Cardiac muscle cell (in vitro differentiated cells and primary cell): ENCODE measurements at places on chromosomes 16 and 17.

DNA sequence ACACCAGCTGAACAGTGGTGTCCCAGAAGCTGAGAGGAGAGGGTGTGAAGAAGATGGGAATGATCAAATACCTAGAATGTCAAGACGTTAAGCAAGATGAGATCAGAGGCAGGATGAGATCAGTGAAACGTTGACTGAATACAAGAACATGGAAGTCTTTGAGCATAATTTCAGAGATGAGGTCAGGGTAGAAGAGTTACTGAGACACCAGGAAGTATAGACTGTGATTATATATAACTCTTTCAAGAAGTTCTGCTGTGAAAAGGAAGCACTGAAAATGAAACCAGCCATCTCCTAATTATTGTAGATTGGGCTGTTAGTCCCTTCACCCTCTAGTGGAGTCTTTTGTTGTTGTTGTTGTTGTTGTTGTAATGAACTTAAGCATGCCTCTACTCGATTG is 9.1 kb downstream of the SHCBP1 start:
- DNase-seq = no peak

GRCh38 chr17:78774956-78775571 is 7.0 kb downstream of the CYTH1 start:
- no peak for DNase-seq

DNA sequence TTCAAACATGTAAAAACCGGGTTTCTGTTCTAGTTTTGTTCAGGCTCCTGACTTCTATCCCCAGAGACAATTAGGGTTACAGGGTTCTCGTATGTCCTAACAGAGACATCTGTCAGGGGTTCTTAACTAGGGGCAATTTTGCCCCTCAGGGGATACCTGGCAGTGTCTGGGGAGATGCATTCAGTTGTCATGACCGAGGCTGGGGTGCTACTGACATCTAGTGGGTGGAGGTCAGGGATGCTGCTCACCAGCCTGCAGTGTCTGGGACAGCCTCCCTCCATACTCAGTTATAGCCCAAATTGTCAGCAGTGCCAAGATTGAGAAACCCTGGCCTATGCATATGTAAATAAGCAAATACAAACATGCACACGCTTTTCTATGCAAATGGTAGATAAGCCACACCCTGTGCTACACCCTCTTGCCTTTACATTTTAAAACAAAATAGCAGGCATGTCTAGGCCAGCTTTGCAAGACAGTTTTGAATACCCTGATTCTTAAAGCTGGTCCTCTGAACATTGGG is 37.4 kb downstream of the CLEC16A start:
- DNase-seq = no peak

DNA sequence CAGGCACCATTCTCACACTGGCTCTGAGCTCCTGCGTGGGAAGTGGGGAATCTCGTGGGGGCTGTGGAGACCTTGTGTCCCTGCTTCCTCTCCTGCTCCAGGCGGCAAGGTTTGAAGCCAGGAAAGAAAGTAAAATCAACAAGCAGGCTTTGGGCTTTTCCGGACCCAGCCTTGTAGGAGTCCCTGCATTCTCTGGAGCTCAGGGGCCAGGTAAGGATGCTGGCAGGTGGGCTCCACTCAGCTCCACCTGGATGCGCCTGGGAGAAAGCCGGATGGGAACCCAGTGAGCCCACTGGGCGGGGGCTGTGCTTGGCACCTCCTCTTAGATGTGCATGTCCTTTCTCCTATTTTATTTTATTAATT is 362.5 kb downstream of the SEC14L1 start:
- no peak for DNase-seq

DNA sequence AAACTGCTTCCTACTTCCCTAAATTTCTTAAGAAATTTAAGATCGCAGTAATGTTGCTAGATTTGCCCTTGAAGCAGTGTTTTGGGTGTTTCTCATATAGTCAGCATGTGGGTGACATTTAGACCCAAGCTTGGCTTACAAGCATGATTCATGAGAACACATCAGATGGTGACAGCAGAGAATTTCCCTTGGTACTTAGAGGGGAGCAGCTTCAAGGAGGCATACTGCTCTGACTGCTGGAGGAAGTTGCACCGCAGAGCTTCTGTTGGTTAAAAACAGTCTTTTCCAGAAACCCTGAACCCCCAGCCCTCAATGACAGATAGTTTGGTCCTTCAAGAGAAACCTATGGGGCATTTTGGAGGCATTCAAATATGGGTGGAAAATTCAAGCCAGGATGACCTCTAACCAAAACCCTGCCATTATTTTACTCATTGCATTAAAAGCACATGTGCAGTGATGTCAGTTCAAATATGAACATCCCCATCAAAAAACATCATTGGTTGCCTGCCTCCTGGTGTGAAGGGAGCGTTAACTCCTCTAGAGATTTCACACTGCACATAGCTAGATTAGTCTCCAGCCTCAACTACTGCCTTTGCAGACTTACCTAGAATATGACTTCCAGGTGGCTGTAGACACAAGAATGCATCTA is 201.5 kb upstream of the CACNG5 start:
- DNase-seq = no peak

GRCh38 chr16:4958510-4959438 is 644 bp downstream of the SEC14L5 start:
- no peak for DNase-seq

DNA sequence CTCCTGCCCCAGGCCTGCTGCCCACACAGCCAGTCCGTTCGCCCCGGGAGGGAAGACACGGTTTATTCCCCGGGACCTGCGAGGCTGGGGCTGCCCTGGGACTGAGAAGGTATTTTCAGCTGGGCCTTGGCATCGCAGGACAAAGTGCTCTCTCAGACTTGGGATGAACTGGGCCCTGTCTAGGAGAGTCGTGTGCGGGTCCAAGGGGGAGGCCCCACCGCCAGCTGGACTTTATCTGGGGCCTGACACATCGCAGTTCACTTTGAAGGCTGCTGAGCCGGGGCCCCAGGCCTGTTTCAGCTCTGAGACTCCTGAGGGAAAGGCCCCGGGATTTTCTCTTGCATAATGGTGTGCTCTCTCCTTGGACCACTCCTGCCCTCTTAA is 6.8 kb downstream of the CRISPLD2 start:
- peak; percentile 80 for DNase-seq

DNA sequence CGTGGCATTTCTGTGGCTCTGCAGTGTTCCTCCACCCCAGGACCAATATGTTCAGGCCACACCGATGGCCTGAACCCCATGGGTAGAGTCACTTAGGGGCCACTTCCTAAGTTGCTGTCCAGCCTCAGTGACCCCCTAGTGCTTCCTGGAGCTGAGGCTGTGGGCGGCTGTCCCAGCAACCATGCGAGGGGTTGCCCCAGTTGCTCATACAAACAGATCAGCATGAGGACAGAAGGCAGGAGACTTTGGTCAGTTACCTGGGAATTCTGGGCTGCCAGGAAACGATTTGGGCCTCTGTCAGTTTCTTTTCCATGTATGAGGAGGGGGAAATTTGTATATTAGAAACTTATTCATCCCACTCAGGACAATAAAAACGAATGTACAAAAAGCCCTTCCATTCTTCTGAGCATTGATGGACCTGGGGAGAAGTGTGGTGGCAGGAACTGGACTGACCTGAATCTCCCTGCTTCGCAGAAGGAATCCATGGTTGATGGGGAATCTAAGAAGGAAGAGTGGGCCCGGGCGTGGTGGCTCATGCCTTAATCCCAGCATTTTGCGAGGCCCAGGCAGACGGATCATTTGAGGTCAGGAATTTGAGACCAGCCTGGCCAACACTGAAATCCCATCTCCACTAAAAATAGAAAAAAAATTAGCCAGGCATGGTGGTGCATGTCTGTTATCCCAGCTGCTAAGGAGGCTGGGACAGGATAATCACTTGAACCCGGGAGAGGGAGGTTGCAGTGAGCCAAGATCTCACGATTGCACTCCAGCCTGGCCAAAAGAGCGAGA is 4.9 kb upstream of the IL32 start:
- no peak for DNase-seq

DNA sequence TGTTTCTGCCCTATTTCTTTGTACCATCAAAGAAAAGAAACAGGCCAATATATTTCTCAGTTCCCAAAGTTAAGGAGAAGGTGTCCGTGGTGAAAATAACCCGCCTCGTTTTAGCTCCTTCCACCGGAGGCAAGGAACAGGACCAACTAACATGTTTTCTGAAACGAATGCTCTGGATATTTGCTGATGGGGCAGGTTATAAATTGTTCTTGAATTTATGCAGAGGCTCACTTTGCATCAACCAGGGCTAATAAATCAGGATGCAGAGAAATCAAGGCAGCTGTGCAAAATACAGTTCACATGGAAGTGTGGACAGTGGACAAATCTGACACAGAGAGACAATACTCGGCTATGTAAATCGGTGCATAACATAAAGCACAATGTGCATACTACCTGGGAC is 189.8 kb downstream of the GRIN2A start:
- no peak for DNase-seq

- no peak for DNase-seq
These were observed 14.4 kb downstream of the RIPOR1 start for GRCh38 chr16:67543036-67543435.

- peak; percentile 52 for DNase-seq
These were observed 424 bp downstream of the YBX2 start for GRCh38 chr17:7293816-7294613.
